Kidney (tissue), 22 donors: ENCODE measurements at places on chromosomes 7 and 10. TPM values are rescaled to one million over a fixed set of nuclear protein-coding genes. Genes with fewer than 3 reads are reported as not detected.

Gene CYREN
- 89.3 TPM for total RNA-seq

Gene LRRC17
- total RNA-seq: 4.0 TPM

- DNase-seq: no peak
Observed at GRCh38 chr7:756231-756927, 29.3 kb upstream of the PRKAR1B start.

Gene CUL2
- 25.9 TPM for total RNA-seq

Gene SLC26A3
- 0.25 TPM for total RNA-seq

- DNase-seq: no peak
Observed at GRCh38 chr7:42238709-42239366, 1.8 kb upstream of the GLI3 start.

GRCh38 chr10:87750001-87750671 is 67.9 kb downstream of the ATAD1 start:
- no peak for DNase-seq

DNA sequence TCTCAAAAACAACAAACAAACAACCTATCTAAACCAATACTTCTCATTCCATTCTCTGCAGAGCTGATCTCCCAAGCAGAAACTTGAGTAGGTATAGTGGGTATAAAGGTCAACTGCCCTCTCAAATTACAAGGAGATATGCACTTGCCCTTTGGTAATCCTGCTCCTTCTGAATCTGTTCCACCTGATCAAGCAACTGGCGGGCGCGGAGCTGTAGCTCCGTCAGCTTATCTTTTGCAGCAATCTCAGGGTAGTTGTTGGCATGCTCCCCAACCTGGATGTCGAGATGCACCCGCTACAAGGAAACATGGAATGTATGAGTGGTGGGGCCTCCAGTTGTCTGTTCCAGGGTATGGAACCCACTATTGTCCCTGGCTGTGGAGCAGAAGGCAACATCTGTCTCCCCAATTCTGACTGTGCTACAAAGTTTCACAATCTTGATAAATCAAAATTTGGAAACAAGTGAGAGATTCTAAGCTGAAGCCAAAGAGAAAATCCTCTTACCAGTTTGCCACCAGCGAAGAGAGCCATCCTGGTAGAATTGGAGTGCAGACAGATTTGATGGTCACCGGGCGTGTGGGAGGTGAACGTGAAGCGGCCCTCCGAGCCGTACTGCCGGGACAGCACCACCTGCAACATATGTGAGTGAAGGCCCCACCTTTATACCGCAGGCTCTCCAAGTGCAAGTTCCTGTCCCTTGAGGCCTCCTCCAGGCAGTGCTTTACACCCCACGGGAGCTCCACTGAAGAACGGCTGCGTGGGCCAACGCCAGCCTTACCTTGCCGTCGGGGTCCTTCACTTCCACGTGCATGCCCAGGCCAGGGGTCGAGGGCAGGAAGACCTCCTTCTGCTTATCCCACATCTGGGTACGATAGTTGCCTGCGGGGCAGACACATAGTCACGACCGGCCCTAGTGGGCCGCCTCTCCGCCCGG is 819 bp downstream of the TMED4 start:
- DNase-seq: peak; percentile 60

- DNase-seq: peak; percentile 62
Observed at GRCh38 chr7:4479367-4480039, 202.6 kb upstream of the FOXK1 start.

GRCh38 chr7:102320601-102321350 is 34.1 kb downstream of the SH2B2 start:
- no peak for DNase-seq

Gene FAM20C
- total RNA-seq: 84.9 TPM

Gene GPR22
- total RNA-seq: not detected

Gene SFRP5
- total RNA-seq: 0.31 TPM

DNA sequence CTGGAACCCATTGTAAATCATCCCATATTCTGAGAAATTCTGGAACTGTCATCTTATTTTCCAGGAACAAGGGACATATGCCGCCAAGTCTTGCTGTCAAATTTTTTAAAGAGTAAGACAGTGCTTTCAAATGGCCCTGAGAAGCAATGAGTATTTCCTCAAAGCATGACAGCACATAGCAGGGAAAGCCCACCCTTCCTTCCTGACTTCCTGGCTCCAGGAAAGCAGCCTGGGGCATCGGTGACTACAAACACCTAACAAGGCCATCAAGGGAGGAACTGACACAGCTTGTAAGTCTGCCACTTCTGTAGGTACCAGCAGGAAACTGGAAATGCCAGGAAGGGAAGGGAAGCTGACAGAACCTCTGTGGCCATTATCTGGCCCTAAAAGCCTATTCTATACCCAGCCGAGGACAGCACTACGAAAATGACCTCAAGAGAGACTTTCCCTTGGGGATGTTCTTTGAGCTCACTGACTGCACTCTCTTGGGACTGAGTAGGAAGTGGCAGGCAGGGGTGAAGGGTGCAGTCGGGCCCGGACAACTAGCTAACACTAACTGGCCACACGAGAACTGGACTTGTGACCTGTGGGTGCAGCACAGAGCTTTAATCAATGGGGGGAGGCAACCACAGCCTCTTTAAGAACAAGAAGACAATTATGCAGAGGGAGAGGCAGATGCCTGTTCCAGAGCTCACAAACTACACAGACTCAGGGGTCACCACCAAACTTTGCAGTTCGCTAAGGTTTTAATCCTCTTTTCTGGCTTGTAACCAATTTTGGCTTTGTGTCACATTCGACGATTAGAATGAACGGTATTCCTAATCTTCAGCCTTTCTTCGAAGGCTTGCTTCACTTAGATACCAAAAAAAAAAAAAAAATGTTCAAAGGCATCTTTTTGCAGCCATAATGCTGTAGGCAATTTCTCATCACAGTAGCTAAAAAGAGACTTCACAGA is 52.0 kb downstream of the GRB10 start:
- no peak for DNase-seq

DNA sequence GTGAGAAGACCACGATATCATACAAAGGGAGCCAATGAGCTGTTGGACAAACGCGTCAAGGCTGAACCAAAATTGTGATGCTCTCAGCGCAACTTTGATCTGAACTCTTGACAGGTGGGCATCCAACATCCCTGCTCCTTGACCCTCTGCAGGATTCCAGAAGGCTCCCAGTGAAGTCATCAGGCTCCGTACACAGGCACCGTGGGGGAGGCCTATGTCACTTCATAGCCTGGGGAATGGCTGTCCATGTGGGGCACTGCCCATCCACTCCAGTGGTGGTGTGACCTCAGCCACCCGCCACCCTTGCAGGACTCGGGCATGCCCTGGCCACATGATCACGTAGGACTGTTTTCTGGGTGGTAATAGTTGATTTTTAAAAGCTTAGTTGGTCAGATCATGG is 233.8 kb upstream of the GRB10 start:
- no peak for DNase-seq

DNA sequence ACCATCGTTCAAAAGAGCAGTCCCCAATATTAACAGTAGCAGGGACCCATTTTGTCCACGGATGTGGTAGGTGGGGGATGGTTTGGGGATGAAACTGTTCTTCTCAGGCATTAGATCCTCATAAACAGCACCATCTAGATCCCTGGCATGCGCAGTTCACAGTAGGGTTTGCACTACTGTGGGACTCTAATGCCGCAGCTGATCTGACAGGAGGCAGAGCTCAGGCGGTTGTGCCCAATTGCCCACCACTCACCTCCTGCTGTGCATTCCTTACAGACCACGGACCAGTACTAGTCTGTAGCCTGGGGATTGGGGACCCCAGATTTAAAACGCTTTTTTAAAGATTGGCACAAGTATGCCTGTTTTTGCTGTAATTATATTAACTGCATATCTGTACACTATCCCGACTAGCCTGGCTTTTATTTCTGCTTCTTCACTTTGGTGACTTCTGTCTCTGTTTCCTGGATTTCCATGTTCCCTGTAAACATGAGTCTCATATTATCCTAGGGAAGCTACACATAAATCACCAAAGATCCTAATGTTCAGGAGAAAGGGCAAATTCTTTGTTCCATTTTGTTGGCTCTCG is 163.3 kb upstream of the AKR1E2 start:
- no peak for DNase-seq

Gene RADIL
- total RNA-seq: 1.0 TPM

- DNase-seq: peak; percentile 40
Observed at GRCh38 chr7:158705234-158705850, 738 bp upstream of the NCAPG2 start.

Gene CCDC172
- not detected for total RNA-seq

- DNase-seq: no peak
Observed at GRCh38 chr10:124378881-124379471, 39.7 kb downstream of the OAT start.

- DNase-seq: no peak
Observed at GRCh38 chr7:94274828-94275227, 119.9 kb upstream of the COL1A2 start.

- peak; percentile 25 for DNase-seq
Observed at GRCh38 chr7:138247568-138248333, 171.5 kb downstream of the AKR1D1 start.

Gene NAT16
- not detected for total RNA-seq

- DNase-seq: no peak
Observed at GRCh38 chr7:82840061-82840460, 322.6 kb downstream of the PCLO start.

Gene CALN1
- not detected for total RNA-seq

Gene SEMA3A
- 10.7 TPM for total RNA-seq

- DNase-seq: no peak
Observed at GRCh38 chr7:81419731-81420130, 350.1 kb downstream of the HGF start.

- no peak for DNase-seq
Observed at GRCh38 chr7:24888653-24889052, 91.3 kb downstream of the OSBPL3 start.

DNA sequence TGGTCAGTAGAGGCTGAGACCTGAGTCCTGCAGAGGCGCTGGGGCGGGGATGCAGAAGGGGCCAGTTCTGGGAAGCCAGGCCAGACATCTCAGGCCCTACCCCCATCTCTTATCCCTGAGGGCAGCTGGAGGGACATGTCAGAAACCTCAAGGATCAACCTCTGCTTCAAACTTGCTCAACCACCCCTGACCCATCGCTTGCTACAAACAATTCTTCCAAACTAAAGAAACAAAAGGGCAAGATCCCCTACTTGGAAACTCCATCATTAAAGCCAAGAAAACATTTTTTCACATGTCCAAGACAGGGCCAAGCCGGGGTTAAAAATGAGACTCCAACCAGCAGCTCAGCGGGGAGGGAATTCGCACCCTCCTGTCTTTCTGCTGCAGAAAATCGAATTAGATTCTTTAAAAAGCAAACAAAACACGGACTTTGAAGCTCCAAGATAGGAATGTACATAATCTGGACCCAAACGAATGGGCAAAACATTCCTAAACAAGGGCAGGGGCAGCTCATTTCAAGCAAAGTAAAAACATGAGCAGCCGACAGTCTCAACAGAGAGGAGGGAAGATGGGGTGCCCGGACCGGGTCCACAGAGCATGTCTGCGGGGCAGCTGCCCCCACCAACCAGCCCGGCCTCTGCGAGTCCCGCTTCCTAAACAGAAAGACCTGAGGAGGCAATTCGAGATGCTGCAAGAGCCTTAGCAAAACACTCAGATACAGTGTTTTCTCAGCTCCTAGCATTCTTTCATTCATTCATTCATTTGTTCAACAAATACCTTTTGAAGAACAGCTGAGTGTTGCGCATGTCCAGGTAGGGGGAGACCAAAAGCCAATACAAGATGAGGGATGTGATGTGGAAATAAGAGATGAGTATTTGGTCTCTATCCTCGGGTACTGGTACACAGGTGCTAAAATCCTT is 44.8 kb downstream of the CHST15 start:
- no peak for DNase-seq

DNA sequence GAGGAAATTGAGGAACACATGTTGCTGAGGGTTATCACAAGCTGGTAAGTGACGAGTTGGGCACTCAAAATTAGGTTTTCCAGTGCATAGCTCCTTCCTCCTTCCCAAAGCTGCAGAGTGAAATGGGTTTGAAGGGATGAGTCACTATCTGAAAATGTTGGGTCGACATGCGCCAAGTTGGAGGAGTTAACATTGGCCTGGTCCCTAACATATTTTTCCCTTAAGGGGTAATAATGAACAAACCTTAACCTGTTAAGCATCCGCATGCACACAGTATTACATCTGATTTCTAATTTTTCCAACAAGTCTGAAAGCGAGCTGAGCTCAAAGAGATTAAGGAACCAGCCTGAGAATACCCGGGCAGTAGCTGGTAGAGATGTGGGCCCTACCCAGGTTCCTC is 20.7 kb upstream of the TECTB start:
- no peak for DNase-seq

- DNase-seq: no peak
Observed at GRCh38 chr7:131338173-131338572, 10.5 kb downstream of the MKLN1 start.

Gene OPN1SW
- not detected for total RNA-seq

DNA sequence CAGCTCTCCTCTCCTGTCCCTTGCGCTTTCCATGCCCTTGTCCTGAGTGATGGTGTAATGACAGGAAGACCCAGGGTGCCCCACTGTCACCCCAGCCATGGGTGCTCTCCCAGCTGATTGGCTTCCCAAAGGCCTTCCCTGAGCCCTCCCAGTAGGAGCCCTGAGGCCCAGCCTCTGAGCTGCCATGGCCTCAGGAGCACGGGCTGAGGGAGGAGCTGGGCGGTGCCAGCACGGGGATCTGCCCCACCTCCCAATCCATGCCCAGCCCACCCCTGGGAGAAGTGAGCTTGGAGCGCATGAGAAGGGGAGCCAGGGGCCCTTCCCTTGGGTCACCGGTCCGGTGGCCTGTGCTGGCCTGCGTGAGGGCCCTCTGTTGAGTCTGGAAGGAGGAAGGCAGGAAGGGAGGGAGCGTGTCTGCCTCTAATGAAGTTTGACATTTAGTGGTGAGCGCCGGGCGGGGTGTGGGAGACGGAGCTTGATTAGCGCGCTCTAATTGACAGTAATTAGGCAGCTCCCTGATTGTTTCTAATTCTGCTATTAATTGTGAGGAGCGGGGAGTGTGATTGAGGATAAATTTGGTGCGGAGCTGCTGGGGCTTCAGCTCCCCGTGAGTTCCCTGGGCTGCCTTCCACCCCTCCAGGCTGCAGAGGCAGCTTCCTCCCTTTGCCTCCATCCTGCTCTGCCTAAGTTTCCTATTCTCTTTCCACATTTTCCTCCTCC is 28.3 kb downstream of the GBX1 start:
- DNase-seq: no peak

Gene BLNK
- 38.8 TPM for total RNA-seq

- DNase-seq: no peak
Observed at GRCh38 chr7:149564340-149565095, 66.9 kb upstream of the ZNF746 start.

GRCh38 chr7:1768832-1769231 is 98.8 kb downstream of the ELFN1 start:
- no peak for DNase-seq

Gene MAD1L1
- 45.2 TPM for total RNA-seq

DNA sequence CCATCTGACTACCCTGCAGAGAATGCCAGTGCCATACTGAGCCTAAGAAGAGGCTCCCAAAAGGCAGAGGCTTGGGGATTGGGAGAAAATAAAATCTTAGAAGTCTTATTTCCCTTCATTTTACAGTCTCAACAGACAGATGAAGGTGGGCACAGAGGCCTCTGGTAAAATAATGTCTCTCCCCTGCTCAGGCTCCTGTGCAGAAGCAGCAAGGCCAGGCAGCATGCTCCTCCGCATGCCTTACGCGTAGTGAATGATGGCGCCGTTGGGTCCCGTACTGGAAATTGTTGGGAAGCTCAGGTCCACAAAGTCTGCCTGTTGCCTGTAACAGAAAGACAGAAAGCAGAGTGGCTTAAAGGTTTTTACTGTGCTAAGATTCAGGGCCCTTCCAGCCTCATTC is 45.8 kb downstream of the XPNPEP1 start:
- no peak for DNase-seq

Gene CRYGN
- 0.22 TPM for total RNA-seq
